Activated T-cell treated with anti-CD3 and anti-CD28 coated beads, Interleukin-2, amount 50 U/mL, for 24 hours (primary cell): ENCODE measurements at places on chromosomes 7 and 10.

- no peak for DNase-seq
Observed at GRCh38 chr10:87668324-87669074, 8.8 kb downstream of the PAPSS2 start.

GRCh38 chr7:141074997-141075396 is 1.1 kb downstream of the TMEM178B start:
- DNase-seq = no peak

GRCh38 chr7:99083068-99083651 is 60.7 kb downstream of the SMURF1 start:
- DNase-seq = no peak

- DNase-seq = no peak
Observed at GRCh38 chr7:87797798-87798403, 78.3 kb downstream of the SLC25A40 start.

GRCh38 chr10:111211706-111212105 is 134.9 kb downstream of the ADRA2A start:
- no peak for DNase-seq

- no peak for DNase-seq
Observed at GRCh38 chr10:71278691-71279588, 40.1 kb upstream of the SLC29A3 start.

DNA sequence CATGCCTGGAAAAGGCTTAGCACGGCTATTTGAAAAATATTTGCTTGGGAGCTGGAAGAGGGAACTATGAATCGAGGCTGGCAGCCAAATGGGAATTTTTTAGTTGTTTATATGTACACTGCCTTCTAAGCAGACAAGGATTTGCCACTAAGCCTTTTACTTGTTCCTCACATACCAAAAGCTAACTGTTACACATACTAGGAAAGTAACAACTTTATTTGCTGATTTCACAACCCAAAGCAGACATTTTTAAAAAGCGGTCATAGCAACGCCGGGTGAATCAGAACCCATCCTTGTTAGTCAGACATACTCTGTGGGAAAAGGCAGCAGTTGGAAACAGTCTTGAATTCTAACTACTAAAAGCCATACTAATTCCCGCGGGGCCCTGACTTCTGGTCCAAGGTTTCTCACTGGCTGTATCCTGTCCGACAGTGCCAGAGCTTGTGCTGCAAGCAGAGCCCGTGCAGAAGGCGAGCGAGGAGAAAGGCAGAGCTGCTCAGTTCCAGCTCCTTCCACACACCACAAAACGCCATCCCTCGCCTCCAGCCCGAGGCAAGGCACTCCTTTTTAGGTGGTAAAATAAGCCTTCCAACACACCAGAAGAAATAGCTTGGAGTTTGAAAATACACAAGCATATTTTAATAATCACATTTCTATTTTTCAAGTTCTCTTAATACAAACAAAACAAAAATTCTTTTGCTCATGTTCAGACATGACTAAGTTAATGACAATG is 89.2 kb downstream of the RNF216 start:
- DNase-seq = no peak

GRCh38 chr7:111268941-111269340 is 178.0 kb downstream of the LRRN3 start:
- DNase-seq = no peak

DNA sequence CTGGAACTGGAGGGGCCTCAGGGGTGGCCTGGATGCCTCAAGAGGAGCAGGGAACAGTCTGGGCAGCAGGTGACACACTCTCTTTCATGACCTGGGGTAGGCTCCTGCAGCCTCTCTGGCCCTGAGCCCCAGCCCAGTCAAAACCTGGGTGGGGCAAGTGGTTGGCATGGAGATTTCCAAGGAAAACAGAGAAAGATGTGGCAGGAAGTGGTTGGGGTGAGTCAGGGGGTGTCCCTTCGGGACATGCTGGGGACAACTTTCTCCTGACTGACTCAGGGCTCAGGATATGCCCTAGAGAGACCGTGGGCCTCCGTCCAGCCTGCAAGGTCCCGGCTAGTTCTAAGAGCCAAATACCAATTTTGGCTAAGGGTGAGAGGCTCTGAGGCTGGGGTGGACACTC is 2.9 kb downstream of the AQP1 start:
- DNase-seq = no peak

GRCh38 chr7:118372530-118372929 is 148.0 kb downstream of the ANKRD7 start:
- DNase-seq = no peak
